ENCODE measurements at places on chromosomes 12 and 14.

- DNase-seq: no peak
Measured at GRCh38 chr12:121786440-121786825, 7.1 kb downstream of the RHOF start.

GRCh38 chr14:88986146-88986841 lies 161.8 kb downstream of the TTC8 start:
- DNase-seq: no peak

- no peak for DNase-seq
Measured at GRCh38 chr14:71687166-71687831, 244.9 kb upstream of the RGS6 start.

- DNase-seq: no peak
Measured at GRCh38 chr12:6980740-6981139, 10.0 kb downstream of the EMG1 start.

GRCh38 chr12:47397664-47398281 lies 308.1 kb downstream of the RPAP3 start:
- peak; percentile 50 for DNase-seq

DNA sequence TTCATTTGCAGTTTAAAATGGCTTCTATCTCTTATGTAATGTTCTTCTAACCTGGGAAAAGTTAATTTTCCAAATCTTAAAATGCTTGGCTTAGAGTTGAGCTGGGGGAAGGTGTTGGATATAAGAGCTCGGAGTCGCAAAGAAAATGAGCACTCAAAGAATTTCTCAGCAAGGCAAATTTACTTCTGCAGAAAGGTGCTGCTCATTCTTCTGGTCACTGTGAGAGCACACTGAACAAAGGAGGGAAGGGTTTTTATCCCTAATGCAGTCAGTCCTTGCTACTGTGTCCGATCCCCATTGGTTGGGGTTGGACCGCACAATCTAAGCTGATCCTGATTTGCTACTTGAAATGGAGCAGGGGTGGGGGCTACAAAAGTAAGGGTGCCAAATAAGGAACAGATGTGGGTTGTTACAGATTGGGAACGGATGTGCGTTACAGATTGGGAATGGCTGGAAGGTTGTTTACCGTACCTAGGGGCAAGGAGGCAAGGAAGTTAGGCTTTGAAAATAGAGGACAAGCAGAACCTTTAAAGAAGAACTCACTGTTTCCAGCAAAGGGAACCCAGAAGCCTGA lies 19.4 kb downstream of the TXNRD1 start:
- no peak for DNase-seq

GRCh38 chr12:46214668-46215436 lies 54.0 kb downstream of the SLC38A1 start:
- no peak for DNase-seq

DNA sequence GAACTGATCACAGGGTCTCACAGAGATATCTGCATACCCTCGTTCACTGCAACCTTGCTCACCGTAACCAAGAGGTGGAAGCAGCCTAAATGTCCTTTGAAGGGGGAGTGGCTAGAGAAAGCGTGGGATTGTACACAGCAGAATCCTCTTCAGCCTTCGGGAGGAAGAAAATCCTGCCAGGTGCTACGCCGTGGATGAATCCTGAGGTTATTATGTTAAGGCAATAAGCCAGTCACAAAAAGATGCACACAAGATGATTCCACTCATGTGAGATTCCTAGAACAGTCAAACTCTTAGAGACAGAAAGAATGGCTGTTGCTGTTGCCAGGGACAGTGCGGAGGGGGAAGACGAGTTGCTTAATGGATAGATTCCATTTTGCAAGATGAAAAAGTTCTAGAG lies 39.6 kb upstream of the SFSWAP start:
- no peak for DNase-seq

- DNase-seq: no peak
Measured at GRCh38 chr12:130619385-130620001, 96.6 kb downstream of the RIMBP2 start.

DNA sequence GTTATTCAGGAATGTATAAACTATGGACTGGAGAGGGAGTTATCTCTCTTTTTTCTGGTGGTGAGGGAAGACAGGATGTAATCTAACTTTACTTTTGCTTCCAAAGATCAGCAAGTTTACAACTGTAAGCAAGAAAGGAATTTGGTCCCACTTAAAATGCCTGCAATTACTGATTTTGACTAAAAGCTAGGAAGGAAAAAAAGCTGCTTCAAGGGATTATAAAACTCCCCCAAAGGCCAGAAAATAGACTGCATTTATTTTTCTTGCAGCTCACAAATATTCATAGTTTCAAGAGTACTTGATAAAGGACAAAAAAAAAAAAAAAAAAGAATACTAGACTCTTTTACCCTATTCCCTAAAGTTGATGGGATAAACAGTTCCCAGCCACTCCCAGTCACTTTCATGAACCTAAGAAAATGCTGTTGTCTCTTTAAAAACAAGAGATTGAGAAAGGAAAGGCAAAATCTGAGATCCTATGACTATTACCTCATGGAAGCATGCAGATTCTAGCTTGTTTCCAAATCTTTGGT lies 128.7 kb upstream of the BMP4 start:
- DNase-seq: no peak

- DNase-seq: no peak
Measured at GRCh38 chr12:30974746-30975500, 48.4 kb downstream of the TSPAN11 start.

DNA sequence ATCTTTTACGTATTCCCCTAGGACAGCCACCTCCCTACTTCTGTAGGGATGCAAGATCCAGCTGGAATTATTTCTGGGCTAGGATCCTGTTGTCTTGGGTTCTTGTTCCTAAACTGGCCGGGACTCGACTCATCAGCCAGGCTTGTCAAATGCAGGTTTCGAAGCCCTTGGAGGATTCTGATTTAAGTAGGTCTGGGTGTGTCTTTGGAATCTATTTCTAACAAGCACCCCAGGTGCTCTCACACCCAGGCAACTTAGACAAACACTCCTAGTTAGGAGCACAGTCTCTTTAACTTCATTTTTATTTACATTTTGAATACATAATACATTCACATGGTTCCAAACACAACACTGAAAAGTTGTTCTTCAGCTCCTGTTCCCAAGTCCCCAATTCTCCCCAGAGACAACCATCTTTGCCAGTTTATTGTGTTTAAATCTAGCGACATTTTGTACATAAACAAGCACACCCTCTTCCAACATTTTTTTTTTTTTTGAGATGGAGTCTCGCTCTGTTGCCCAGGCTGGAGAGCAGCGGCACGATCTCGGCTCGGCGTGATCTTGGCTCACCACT lies 20.9 kb downstream of the MORN3 start:
- no peak for DNase-seq

- DNase-seq: no peak
Measured at GRCh38 chr12:108638141-108638827, 4.6 kb upstream of the SELPLG start.

DNA sequence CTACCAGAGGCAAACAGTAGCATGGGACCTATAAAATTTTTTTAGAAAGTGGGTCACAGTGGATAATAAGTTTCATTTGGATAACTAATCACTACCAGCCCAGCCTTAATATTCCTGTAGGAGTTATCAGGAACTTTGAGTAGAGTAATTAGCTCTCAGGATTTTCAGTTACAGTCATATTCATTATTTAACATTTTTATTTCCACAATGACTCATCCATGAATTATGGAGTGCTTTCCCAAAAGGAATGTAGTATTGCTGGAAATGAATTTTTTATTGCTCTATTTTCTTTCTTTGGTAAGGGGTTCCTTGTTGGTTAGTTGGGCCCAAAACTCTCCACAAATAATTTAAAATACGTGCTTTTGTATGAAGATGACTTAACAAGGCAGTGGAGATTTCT lies 53.7 kb downstream of the ERC1 start:
- DNase-seq: peak; percentile 18

- no peak for DNase-seq
Measured at GRCh38 chr14:95064256-95064655, 93.1 kb downstream of the DICER1 start.

GRCh38 chr12:119153477-119154434 lies 25.0 kb upstream of the HSPB8 start:
- DNase-seq: no peak

GRCh38 chr12:30308010-30308717 lies 387.5 kb downstream of the IPO8 start:
- DNase-seq: no peak

DNA sequence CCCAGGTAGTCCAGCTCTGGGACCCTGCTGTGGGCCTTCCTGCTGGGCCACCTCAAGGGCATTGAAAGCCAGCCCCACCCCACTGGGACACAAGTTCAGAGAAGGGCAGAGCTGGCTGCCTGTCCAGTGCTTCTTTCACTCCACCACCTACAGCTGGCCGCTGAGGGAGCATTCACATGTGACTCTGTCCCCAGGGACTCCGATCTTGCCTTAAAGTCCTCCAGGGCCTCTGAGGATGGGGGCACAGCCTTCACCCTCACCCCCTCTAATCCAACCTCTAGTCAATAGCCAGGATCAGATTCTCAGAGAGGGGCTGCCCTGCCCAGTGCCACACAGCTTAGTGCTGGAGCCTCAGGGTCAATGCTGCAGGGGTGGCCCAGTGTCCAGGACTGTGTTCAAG lies 5.0 kb upstream of the CYP46A1 start:
- DNase-seq: no peak

DNA sequence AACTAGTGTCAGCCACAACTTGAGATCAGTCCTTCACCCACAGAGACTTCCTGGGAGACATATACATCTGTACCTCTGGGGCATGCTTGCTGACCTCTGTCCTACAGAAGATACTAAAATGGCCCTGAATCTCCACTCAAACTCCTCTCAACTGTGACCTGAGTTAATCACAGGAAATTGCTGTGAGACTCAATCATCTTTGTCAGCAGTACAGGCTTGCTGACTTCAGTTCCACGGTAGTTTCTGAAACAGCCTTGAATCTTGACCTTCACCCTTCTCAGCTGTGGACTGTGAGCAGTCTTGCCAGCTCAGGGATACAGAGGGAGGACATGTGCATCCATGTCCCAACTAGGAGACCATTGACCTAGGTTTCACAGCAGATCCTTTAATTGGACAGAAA lies 1.4 kb upstream of the KLRC1 start:
- no peak for DNase-seq

GRCh38 chr12:108856170-108856427 lies 1.3 kb downstream of the SSH1 start:
- DNase-seq: no peak

DNA sequence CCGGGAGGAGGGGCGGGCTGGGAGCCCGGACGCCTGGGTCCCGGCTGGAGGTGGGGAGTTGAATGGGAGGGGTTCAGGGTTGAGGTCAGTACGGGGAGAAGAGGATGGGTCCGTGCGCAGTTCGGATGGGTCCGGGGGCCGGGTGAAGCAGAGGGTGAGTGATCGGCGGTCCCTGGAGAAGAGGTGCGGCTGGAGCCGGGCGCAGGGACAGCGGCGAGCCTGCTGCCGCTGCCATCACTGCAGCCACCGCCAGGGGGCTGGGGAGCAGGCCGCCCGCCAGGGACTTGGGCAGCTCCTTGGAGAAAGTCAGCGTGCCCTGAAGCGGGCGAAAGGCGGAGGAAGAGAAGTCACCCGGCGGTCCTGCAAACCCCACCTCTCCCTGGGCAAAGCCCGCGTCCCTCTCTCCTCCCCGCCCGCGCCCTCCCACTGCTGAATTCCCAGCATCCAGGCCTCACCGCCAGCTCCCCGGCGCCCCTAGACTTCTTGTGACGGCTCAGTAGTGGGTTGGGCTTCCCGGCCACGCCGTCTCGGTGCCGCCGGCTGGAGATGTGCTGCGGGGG lies 6.0 kb upstream of the GPR84 start:
- no peak for DNase-seq

GRCh38 chr14:44970907-44971306 lies 8.9 kb downstream of the TOGARAM1 start:
- DNase-seq: no peak

GRCh38 chr14:47935332-47935731 lies 259.9 kb upstream of the MDGA2 start:
- DNase-seq: no peak

- no peak for DNase-seq
Measured at GRCh38 chr12:31591380-31591901, 505 bp upstream of the DENND5B start.

GRCh38 chr14:30227436-30227835 lies 299.8 kb upstream of the PRKD1 start:
- no peak for DNase-seq

All from SK-N-MC (cell line).